ENCODE measurements at places on chromosomes 3 and 15.

DNA sequence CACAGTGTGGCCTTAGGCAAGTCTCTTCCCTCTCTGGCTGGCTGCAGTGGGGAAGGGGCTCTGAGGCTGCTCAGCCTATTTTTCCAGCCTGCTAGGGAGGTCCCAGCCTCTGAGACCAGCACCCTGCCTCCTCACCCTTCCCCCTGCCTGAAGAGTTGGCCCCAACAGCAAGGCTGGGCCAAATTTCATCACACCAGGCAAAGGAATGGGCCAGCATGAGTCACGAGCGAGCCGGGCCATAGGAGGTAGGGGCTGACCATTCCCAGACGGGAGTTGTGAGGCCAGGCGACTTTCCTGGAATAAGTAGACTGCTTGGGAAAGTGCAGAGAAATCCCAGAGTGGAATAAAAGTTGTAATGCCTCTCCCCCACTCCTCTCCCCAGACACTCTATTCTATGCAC is 5.7 kb upstream of the FBLN2 start:
- no peak for DNase-seq

- no peak for DNase-seq
Observed at GRCh38 chr15:76839173-76839572, 66.0 kb downstream of the SCAPER start.

- DNase-seq = no peak
Observed at GRCh38 chr15:80904998-80905397, 84.6 kb downstream of the MESD start.

DNA sequence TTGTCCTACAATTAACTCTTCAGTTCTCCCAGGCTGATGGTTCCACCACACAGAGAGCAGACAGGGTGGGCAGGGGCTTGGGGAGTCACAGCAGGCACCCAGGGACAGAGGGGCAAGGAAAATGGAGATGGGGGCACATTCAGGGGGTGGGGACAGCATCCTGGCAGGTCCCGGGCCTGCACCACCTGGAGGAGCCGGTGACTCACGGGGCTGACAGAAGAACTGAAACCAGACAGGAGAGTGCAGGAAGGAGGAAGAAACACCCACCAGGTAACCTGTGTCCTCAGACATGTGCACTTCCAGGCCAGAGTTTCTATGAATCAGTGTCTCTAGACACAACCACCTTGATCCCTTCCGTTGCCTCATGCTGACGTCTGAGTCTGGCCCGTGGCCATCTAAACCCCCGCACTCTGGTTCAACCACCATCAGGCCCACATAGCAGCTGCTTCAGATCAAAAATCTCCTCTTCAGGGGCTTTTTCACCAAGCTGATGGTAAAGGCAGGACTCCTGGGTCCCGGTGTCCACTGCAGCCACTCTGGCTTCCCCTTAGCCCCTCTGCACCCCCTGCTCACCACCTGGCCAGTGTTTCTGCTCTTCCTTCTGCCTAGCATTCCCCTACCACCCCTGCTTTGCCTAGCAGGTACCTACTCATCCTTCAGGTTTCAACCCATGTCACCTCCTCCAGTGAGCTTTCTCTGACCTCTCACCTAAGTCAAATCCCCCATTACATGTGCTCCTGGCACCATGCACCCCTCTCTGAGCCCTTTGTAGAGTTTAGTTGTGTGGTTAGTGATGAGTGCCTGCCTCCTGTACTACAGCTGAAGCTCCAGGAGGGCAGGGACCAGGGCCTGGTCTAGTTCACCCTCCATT is 16.5 kb upstream of the CYP11A1 start:
- DNase-seq = no peak
